ENCODE measurements at places on chromosomes 4 and X. TPM values are rescaled to one million over a fixed set of nuclear protein-coding genes. Genes with fewer than 3 reads are reported as not detected.

DNA sequence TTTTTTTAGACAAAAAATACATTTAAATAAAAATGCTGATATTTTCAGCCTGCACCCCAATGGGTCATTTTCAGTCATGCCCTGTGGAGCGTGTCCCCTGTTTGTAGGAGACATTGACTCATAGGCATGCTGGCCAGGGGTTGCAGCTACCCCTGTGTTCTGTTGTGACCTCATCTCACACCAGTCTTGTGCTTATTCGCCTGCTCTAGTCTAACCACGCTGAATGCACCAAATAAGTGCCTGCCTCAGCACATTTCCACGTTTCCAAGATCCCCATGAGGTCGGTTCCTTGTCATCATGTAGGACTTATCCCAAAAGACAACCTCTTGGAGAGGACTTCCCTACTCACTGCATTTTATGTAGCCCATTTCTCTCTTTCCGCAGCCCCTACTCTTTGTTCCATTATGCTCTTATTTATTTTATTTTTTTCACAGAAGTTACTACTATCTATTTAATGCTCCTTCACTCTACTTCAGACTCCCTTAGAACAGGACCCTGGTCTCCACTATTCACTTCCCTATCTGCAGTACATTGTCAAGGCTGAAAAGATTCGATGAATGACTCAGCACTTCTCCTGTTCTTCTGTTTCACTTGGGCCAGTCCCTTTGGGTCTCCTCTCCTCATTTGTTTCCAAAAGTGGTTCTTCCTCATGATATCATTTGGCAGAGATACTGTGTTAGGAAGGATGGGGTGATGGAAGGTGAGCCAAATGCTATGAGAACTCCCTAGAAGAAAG is 109.7 kb downstream of the MSL3 start:
- DNase-seq, result no peak

- no peak for DNase-seq
Observed at GRCh38 chrX:11438767-11439166, 145.6 kb downstream of the AMELX start.

DNA sequence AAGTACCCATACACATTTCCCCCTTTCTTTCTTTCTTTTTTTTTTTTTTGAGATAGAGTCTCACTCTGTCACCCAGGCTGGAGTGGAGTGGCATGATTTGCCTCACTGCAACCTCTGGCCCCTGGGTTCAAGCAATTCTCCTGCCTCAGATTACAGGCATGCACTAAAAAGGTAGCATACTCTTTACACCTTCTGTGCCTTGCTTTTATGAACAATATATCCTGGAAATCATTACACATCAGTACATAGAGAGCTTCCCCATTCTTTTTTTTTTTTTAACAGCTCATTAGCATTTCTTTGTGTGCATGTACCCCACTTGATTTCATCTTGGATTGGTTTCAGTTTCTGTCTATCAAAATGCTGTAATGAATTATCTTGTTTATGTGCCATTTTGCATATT is 18.6 kb upstream of the HSD17B10 start:
- DNase-seq, result no peak

GRCh38 chr4:148704291-148704690 is 262.1 kb upstream of the NR3C2 start:
- DNase-seq, result no peak

- no peak for DNase-seq
Observed at GRCh38 chr4:150682126-150682525, 100.2 kb downstream of the MAB21L2 start.

BMPR1B gene
- total RNA-seq, result not detected

- DNase-seq, result no peak
Observed at GRCh38 chr4:6782846-6783110, 251 bp downstream of the KIAA0232 start.

CNKSR2 gene
- 7.4 TPM for total RNA-seq
